ENCODE measurements at places on chromosomes 5 and 9.

DNA sequence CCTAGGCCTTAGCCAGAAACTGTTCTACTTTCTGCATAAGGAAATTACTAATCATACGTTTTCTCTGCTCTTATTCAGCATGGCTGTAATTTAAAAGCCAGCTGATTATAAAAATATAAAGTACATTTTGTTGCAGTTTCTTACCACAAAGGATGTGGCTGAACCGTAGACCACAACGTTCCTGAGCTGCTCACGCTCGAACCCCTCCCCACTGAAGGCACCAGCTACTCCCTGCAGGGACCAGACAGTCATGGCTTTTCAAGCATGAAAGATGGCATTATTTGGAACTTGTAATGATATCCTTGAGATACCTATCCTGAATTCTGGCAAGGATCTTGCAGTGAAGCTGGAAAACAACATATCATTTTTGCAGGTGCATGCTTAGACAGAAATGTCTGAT, 91.8 kb upstream of the DMRT1 start:
- DNase-seq, result peak; percentile 10

GRCh38 chr5:176647843-176648473, 674 bp downstream of the TSPAN17 start:
- DNase-seq, result no peak

DNA sequence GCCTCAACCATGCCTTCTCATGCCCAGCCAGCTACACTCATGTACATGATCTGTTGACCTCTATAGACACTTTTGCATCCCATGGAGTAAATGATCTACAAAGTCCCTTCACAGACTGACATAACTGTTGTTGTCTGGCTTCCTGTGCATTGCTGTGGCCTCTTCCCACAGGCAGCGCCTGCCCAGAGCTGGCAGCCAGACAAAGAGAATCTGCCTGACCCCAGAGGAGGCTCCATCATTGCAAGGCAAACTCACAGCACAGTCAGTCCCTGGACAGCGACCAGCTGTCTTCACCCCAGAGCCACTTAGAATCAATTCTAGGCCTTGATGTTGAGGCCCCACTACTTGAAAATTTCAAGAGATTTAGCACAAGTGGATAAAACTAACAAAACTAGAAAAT, 65.5 kb downstream of the INSYN2B start:
- no peak for DNase-seq

- DNase-seq, result no peak
These were observed 137.3 kb downstream of the SEC61B start for GRCh38 chr9:99359336-99359735.

DNA sequence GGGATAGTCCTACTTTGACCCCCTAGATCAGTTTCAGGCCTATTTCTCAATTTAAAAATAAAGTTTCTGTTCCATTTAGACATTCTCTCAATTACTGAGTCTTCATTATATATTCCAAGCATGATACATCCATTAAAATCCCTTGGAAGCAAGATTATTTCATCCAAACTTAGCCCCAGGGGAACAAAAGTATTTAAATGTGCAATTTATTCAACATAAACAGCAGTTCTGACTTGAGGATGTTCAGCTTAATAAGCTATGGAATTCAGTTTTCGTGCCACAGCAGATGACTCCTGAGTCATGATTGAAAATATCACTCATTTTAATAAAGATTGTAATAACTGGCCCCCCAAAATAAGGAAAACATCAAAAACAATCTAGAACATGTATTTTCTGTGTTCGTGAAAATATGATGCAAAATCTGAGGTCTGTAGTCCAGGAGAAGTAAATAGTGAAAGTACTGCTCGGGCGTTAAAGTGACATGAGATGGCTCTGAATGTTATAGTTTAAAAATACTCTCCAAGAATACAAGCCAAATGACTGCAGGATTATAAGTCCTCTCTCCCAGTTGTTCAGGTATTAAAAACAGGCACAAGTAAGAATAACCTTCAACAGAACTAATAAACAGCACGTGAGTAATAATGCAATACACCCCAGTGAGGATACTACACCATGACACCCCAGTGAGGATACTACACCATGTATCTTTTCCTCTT, 67.1 kb downstream of the RETREG1 start:
- DNase-seq, result no peak

DNA sequence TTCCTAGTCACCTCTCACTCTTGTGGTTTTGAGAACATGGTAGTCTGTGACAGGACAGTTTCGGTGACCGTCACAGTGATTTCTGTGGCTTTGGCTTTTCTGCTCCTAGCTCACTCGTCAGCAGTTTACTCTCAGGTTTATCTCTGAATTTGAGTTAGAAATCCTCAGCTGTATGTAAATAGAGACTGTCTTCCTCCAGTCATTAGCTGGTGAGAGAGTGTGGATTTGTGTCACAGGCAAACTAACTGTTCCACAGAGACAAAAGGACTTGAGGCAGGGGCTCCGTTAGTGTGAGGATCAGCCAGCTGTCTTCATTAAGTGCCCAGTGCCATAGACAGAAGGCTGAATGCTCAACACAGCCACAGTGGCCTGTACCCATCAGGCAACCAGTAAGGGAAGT, 131.4 kb downstream of the CD180 start:
- no peak for DNase-seq

DNA sequence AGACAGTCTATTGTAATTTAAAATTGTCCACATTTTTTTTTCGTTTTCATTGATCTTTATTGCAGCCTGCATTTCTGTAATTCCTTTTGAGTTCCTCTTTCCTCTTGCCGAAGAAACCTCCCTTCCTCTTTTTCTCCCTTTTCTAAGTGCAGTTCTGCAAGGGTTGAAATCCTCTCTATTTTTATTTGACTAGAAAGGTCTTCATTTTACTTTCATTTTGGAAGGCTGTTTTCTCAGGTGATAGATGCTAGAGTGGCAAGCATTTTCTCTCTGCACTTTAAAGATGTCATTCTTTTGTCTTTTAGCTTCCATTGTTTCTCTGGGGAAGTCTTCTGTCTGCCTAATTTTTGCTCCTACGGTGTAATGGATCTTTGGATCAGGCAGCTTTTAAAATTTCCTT, 248.5 kb downstream of the SMARCA2 start:
- no peak for DNase-seq

GRCh38 chr5:129172580-129172979, 78.0 kb downstream of the ISOC1 start:
- DNase-seq, result no peak

GRCh38 chr9:73683862-73684591, 532.4 kb downstream of the ANXA1 start:
- no peak for DNase-seq

DNA sequence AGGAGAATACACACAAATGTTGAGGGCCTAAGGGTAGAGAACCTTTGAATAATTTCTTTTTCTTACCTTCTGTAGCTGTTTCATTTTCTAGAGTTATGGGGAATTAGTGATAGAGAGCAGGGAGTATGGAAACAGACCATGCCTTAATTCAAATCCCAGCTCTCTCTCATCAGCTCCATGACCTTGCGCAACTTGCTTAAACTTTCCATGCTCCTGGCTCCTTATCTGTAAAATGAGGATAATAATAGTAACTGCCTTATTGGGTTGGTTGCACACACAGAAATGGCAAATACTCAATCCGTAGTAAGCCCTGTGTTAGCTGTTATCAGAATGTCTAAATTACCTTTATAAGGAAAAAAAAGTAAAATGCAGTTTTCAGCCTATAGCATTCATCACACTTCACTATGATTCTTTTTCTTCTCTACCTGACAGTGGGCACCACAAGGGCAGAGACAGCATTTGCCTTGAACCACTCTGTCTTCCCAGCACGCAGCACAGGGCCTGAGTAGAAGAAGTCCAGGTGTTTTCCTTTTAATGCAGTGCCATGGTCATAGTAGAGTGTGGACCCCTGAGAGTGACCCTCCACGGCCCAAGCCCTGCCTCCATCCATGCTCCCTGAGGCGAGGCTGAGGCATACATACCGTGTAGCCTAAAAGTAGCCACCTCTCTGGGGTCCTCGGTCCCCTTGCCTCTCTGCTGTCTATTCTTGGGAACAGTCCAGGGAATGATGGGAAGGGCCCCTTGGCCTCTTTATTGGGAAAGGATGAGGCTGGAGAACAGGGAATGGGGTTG, 17.4 kb downstream of the C5orf15 start:
- no peak for DNase-seq

DNA sequence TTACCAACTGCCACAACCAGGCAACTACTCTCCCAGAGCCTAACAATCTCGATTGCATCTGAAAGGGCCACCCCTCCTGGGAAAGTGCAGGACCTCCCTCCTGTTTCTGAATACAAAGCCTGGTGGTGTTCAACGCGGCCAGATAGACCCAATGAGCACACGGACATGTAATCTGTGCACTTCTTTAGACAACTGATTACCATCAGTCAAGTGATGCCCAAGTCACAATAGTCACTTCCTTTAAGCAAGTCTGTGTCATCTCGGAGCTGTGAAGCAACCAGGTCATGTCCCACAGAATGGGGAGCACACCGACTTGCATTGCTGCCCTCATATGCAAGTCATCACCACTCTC, 739 bp downstream of the C9orf72 start:
- no peak for DNase-seq

DNA sequence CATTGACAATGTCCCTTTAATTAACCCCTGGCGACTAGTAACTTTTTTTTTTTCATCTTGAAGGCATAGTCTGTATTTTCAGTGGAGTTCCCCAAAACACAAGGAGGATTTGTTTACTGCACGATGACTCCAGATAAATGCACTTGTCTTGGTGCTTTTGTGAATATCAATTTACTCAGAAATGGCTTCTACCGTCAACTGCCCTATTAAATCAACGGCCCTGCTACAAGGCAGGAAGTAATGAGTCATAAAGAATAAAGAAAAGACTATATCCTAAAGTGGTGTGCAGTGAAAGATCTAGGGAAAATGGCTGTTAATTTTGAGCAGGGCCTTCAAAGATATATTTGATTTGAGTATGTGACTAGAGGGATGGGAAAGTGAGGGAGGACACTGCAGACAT, 388.3 kb upstream of the CHD1 start:
- DNase-seq, result no peak

GRCh38 chr5:68268101-68268851, 52.7 kb downstream of the PIK3R1 start:
- no peak for DNase-seq

- peak; percentile 67 for DNase-seq
These were observed 72.3 kb downstream of the RAPGEF1 start for GRCh38 chr9:131667576-131667975.

DNA sequence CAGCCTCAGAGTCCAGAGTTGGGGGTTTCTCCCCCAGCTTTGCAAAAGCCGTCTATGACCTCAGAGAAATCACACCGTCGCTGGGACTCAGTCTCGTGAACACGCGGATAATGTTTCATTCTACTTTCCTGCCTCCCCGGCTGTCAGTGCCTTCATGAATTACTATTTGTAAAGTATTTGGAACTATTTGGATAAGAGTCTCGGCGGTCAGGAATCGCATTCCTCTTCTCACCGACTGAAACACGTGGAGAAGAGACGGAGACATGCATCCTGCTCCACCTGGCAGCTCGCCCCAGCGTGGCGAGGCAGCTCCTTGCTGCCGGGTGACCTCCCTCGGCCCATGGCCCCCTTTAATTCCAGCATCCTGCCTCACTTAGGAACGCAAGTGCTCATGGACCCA, 23.9 kb downstream of the IRX2 start:
- DNase-seq, result no peak

DNA sequence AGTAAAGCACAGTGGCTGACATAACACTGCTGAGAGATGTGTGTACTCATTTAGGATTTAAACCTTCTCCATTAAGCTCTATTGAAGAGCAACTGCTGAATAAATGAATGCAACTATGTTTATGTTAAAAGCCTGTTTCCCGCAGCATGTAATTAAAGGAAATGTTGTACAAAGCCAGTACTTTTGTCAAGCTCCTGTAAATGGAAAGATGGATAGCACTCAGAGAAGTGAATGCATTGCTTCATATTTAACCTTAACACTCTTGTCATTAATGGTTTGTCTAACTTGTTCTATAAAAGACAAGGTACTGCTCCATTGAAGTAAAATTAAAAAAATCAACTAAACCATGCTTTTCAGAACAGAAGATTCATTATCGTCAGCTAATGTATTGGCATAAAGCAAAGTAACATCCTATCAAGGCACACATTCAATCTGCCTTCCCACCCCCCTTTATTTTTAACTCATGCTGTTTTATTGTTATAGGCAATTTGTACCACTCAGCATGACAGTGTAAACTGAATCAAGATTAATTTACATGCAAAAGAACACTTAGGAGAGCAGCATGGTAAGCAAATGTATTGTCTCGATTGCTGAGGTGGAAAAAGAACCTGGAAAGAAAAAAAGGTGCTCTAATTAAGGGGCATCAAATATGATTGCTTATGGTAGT, 240.9 kb upstream of the TBCA start:
- DNase-seq, result no peak

DNA sequence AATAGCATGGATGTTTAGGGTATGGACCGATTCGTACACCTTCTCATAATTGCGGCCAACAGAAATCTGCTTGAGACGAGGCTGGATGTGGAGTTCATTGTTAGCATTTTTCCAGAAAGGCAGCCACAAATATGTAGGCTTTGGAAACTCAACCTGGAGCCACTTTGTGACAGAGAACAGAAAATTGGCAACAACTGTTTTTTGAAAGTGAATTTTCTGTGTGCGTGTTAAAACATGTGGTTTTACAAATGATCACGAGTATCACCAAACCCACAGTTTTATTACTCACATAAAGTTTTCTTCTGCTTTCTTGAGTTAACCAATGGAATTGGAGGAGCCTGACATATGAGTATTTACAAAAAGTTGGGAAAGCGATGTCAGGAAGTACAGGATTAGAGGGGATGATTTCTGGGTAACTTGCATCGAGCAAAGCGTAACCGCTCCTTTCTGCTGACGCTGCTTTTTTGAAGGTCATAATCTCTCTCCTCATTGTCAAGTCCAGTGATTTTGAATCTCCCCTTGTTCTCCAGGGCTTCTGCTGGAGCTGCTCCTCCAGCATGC, 138.5 kb upstream of the TAF11L2 start:
- no peak for DNase-seq

- no peak for DNase-seq
These were observed 31.1 kb downstream of the SIL1 start for GRCh38 chr5:139167063-139167462.

All from stimulated activated naive CD8-positive, alpha-beta T cell treated with anti-CD3 and anti-CD28 coated beads, Interleukin-15, amount 100 ng/mL, for 72 hours (primary cell).